Kidney epithelial cell (primary cell): ENCODE measurements at places on chromosomes 16 and 17. TPM values are rescaled to one million over a fixed set of nuclear protein-coding genes. Genes with fewer than 3 reads are reported as not detected.

- DNase-seq = no peak
These were observed 11.7 kb downstream of the NKIRAS2 start for GRCh38 chr17:42031584-42031983.

- DNase-seq = no peak
These were observed 24.8 kb upstream of the RCVRN start for GRCh38 chr17:9929871-9930270.

- no peak for DNase-seq
These were observed 105.5 kb upstream of the AXIN2 start for GRCh38 chr17:65666876-65667321.

GRCh38 chr17:6924208-6924607 lies 71.6 kb upstream of the ALOX12 start:
- no peak for DNase-seq

GRCh38 chr17:51709694-51710633 lies 448.6 kb downstream of the CA10 start:
- DNase-seq = no peak

- no peak for DNase-seq
These were observed 4.5 kb upstream of the ITGAX start for GRCh38 chr16:31350275-31351005.

The C17orf50 gene
- total RNA-seq = not detected in 2 replicates

DNA sequence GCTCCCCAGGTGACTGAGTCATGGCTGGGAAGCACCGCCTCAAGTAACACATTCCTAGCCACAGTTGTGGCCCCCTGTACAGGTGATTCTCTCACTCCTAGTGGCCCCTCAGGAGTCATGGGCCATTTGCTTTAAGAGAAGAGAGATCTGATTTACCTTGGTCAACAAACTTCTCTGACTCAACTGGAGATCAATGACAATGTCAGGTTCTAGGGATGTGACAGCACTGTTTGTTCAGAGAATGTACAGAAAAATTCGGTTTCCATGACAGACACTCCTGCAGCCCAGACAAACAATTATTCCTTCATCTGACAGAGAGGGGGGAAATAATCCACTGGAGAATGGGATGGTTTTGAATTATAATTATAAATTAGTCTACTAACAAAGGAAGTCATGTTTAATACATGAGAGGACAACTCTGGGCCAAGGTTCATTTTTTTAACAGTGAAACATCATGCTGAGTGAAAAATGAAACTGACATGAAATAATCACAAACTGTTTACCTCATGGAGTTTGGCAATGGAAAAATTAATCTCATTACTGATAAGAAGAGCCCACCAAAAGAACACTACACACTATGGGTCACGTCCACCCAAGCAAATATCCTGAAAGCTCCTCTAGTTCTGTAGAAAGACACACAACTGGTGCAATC lies 9.7 kb downstream of the ERN1 start:
- no peak for DNase-seq
